ENCODE measurements at places on chromosomes 1 and 21.

- no peak for DNase-seq
Measured at GRCh38 chr1:10900691-10901090, 104.2 kb upstream of the CASZ1 start.

DNA sequence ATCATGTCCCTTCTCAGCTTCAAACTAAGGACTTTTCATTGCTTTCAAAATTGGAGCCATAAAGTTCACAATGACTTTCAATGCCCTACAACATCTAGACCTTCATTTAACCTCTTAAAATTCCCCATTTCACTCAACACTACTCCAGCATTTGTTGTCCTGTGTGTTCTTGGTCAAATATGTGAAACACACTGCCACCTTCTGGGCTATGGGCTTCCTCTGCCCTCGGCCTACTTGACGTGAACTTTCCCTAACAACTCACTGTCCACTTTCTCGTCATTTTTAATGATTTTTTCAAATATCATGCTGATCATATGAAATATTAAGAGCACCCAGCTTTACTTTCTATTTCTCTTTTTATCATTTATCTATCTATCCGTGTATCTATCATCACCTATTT, 2018.4 kb downstream of the NCAM2 start:
- no peak for DNase-seq

DNA sequence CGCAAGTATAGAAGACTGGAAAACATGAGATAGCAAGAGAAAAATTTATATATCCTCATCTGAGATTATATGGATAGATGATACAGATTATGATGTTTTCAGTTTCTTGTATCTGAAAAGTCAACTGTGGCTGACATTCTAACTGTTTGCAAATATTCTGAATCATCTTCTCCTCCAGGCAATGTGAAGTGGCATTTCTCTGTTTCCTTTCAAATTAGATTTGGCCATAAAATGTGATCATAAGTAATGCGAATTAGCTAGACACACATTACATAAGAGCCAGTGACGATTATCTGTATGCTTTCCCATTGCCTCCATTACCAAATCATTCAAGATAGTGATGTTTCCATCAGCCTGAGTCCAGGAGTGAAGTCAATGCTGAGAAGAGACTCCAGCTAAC, 265.2 kb downstream of the BRINP3 start:
- no peak for DNase-seq

- DNase-seq, result no peak
Measured at GRCh38 chr21:24123785-24124184, 1483.5 kb downstream of the MRPL39 start.

- DNase-seq, result no peak
Measured at GRCh38 chr1:157376681-157377080, 175.6 kb downstream of the FCRL5 start.

DNA sequence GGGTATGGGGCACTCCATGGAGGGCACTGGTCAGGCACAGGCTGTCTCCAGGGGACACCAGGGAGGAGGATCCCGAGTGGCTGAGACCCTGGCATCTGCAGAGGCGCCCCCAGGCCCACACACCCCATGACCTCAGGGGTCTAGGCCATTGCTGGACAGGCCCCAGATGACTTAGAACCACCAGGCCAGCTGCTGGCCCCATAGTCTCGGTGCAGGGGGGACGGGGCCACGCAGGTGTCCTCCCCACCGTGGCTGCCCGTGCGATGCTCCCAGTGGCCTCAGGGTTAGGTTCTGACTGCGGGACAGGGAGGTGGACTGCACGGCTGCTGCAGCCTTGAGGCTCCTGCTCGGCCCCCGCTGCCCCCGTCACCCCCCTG, 44.0 kb downstream of the MORN1 start:
- no peak for DNase-seq

DNA sequence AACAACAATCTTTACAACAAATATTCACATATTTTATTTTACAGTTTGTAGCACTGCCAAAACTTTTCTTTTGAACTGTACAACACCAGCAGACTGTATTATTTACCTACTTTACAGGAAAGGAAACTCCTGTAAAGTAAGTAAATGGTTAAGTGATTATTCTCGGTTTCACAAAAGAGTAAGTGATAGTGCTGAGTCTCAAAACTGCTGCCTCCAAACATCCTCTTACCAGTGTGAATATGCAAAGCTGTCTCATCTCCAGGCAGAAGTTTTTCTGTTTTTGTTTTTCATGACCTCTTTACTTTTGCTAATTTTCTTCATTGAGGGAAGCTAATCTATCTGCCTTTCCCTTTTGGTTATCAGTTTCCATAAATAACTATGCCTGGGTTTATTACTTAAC, 286.7 kb downstream of the SRGAP2C start:
- no peak for DNase-seq

GRCh38 chr1:44605914-44606615, 68.2 kb downstream of the TMEM53 start:
- DNase-seq, result no peak

GRCh38 chr1:226980565-226981385, 40.7 kb downstream of the COQ8A start:
- DNase-seq, result no peak

- no peak for DNase-seq
Measured at GRCh38 chr1:188958461-188959115, 1519.1 kb downstream of the BRINP3 start.

- no peak for DNase-seq
Measured at GRCh38 chr1:71154429-71154828, 73.6 kb upstream of the ZRANB2 start.

DNA sequence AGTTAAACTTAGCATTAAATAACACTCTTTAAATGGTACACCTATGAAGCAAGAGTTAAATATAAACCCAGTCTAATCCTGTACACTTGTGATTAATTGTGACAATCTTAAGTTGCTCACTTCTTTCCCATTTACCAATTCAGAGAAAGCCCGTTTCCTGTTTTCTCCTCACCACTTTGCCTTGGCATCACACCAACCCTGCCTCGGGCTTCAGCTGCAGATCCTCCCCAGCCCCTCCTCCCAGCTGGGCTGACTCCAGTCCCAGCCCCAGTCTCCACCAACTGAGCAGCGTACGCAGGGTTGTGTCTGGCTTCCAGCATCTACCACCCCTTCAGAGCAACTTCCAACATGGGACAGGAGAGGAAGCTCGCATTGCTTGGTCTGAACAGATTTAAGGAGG, 4.1 kb downstream of the PYCR2 start:
- no peak for DNase-seq

DNA sequence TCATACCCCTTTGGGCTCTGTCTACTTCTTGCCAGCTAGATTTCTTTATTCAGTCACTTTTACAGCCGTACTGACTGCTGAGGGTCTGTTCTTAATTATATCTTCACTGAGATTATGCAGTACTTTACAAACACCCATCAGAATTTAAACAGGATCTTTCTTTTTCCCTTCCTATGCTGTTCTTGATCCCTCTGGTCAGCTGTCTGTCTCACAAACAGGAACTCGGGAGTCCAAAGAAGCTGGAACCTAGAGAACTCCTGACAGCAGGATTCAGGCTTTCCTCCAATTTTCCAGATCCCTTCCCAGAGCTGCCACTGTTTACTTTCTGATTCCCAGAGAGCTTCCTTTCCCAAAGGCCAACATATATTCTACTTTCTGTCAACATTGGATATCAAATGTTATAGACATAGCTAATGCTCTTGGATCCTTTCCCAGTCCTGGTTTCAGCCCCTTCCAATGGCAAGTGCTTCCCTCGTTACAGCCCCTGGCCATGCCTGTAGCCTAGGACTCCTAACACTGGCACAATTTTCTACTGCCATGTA, 59.5 kb downstream of the ATP2B4 start:
- no peak for DNase-seq

DNA sequence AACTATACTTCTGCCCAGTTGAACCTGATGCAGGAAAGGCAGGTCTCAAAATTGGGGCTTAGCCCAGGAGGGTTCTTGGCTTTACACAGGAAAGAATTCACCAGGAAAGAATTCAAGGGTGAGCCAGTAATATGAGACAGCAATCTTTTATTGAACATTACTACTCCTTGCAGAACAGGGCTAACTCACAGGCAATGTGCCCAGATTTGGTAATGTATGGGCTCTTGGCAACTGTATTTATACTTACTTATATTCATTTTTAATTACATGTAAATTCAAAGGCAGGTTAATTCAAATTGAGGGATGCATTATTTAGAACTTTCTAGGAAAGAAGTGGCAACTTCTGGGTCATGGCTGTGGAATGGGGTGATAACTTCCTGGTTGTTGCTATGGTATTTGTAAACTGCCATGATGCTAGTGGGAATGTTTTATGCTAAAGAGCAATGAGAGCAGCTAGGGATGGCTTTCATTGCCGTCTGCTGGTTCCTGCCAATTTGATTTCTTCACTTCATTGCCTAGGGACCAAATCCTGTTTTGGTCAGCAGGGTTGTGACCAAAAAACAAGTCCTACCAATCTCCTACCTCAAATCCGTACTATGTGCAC, 107.5 kb downstream of the CHRM3 start:
- DNase-seq, result no peak

DNA sequence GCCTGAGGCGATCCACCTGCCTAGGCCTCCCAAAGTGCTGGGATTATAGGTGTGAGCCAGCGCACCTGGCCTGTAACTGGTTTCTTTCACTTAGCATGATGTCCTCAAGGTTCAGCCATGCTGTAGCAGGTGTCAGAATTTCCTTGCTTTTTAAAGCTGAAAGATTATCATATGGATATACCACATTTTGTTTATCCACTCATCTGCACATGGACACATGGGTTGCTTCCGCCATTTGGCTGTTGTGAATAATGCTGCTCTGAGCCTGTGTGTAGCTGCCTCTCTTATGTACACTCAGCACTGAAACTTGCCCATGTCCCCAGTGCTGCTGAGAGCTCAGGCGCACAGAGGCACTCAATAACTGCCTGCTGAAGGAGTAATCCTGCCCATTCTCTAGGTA, 11.8 kb downstream of the CSMD2 start:
- DNase-seq, result no peak

- no peak for DNase-seq
Measured at GRCh38 chr1:69401879-69402278, 165.8 kb upstream of the LRRC7 start.

DNA sequence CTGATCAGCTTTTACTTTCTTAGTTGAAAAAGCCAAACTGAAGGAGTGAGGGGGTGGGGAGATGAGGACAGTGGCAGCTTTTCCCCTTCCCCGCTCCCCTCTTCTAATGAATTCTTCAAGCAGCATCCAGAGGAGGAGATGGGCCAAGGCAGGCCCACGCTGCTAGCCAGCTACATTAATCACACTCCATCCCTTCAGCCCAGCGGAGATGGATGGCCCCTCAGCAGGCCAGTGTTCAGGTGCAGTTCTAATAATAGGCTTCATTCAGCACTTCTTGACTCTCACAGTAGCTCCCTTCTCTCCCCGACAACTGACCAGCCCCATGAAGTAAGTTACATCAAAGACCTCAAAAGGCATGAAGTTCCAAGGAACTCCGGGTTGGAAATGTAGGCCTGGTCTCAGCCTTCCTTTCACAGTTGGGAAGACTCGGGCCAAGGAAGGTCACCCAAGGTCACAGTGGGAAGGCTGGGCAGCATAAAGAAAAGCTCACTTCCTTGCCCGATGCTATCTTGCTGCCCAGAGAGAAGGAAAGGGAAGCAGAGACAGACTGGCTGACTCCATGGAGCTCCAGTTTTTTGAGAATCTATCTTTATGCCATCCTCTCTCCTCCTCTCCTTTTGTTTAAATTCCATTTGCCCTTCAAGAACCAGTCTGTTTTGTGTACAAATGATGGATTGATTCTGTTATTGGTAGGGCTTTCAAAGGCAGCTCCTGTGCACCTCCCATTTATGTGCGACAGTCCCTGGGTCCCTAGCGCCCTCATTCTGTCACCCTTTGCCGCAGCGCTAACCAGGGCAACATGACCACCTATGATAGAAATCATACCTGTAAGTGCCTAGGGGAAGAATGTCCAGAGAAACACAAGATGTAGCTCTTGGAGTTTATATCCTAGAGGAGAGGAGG, 139.1 kb downstream of the TNR start:
- DNase-seq, result no peak

- no peak for DNase-seq
Measured at GRCh38 chr1:95407886-95408291, 173.9 kb downstream of the RWDD3 start.

GRCh38 chr1:23916209-23917131, 3.3 kb upstream of the CNR2 start:
- DNase-seq, result peak; percentile 17

GRCh38 chr1:49526672-49527071, 497.1 kb downstream of the AGBL4 start:
- DNase-seq, result no peak

DNA sequence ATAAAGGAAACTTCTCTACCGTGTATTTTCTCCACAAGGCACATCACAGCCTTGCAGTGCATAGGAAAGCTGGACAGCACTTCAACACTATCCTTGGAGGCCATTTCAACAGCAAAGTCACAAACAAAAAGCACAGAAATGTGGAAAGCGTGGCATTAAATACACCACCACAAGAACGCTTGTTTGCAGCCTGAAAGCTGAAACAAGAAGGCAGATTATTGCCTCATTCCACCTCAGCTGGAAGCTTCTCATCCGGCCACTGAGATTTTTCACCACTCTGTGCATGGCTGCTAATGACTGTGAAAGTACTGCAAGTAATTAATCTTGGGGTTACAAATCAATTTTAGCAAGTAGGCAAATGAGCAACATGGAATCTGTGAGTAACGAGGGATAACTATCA, 50.9 kb upstream of the GALNT2 start:
- no peak for DNase-seq

DNA sequence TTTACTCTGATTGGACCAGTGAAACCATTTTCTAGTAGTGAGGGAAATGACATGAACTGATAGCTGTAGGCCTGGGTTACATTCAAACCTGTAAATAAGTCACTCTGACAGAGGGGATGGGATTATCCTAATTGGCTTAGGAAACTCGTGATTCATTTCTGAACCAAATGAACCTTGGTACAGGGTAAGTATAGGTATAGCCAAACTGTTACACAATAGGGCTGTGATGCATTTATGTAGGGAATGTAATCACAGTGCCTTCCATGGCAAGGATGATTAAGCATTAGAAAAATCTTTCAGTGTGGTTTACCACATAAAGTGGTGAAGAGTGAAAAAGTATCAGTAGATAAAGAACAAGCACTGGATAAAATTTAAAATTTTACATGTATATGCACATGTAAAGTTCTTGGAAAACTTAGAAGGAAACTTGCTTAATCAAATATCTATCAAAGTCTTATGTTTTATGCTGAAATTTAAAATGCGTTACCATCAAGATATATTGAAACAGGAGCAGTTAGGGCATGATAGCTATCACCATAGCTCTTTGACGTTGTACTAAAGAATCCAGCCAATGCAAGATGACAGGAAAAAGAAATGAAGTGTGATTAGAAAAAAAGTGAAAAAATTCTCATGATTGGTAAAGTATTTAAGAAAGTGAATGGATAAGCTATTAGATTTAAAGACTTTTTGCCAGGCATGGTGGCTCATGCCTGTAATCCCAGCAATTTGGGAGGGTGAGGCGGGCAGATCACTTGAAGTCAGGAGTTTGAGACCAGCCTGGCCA, 63.0 kb downstream of the RABGAP1L start:
- DNase-seq, result peak; percentile 72

DNA sequence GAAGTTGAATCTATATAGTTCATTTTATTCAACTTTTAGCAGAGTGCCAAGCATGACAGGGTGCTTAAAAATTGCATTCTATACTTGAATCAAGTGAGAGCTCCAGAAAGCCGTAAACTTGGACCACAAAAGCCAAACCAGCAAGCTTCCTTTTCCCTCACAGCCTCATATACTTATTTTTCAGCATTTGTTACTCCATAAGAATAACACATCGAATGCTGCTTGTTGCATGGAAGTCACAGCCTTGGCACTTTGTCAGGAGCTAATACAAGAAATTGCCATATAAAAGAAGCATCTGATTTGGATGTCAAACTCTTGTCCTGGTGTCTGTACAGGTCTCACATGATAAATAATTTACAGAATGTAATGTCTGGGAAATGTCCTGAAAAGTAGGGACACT, 87.4 kb downstream of the PLXNA2 start:
- no peak for DNase-seq
